ENCODE measurements at places on chromosomes 3 and 15.

GRCh38 chr3:111619833-111620232 is 24.7 kb upstream of the ZBED2 start:
- DNase-seq: no peak

GRCh38 chr15:53114960-53115359 is 324.8 kb upstream of the ONECUT1 start:
- no peak for DNase-seq

DNA sequence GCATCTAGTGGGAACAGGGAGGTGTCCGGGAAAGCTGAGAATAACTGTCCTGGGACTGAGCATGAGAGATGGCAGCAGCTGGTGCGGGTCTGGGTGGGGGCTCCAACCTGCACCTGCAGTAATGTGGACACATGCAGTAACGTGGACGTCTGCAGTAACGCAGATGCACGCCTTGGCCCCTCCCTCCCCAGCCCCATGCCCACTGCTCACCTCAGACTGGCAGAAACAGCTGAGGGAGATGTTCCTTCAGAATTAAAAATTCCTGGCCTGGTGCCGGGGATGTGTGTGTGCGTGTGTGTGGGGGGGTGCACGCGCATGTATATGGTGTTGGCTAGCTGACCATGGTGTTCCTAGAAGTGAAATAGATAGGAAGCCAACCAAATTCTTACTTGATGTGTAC is 86.7 kb upstream of the OXTR start:
- DNase-seq: no peak

- DNase-seq: no peak
These were observed 238.7 kb upstream of the P2RY1 start for GRCh38 chr3:152595975-152596821.

DNA sequence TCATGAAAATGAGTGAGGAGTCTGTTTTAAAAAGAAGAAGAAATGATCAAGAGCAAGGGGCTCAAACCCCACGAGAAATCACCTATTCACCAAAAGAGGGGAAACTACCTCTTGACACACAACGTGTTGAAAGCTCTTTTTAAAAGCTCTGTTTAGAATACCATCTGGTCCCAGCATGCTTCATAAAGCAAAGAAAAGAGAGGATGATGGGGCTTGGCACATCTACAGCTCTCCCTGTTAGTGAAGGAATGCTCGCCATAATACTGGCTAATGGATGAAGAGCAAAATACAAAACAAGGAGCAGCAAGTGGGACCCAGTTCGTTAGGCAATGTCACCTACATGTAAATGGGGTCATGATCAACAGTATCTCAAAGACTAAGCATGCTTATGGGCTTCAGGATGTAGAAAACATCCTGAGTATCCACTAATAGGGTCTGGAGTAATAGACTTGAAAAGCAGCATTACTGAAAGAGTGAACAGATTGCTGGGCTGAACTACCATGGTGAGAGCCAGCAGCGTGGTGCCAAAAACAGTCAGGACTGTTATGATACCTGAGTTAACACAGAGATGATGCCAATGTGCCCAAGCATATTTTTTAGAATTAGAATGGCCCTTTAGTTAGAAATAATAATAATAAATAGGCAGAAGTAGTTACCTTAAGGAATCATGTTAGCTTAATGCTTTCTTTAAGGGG is 159.7 kb upstream of the POU1F1 start:
- no peak for DNase-seq
